ENCODE measurements at places on chromosomes 1 and 21.
A peak's percentile ranks its signal among the peaks of the same experiment; 100 is the strongest.

DNA sequence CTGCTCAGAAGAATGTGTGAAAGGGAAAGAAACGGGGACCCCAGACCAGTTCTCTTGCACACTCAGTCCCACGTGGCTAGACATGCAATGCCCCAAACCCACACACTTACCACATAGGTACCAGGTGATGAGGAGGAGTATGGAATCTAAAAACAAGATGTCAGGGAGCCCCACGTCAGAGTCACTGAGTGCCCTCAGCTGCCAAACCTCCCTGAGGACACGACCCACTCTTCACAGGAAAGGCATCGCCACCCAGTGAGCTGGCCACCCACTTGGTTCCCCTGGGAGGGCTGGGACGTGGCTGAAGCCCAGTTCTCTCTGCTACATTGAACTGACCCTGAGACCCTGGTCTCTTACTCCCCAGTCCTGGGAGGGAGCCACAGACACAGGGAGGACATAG lies 41.4 kb downstream of the MRPL37 start:
- DNase-seq, result no peak

GRCh38 chr1:212359794-212360479 lies 54.7 kb downstream of the PACC1 start:
- no peak for DNase-seq

DNA sequence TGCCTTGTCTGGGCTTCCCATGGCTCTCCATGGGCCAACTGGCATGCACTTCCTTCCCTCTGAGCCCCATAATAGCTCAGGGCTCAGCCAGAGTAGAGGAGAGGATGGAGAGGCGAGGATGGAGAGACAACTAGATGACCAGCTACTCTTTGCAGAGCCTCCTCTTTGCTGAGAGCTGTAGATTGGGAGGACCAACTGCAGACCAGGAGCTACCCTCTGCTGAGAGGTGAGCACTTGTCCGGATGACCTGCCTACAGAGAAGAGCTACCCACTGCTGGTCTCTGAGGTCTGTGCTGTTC lies 58.0 kb upstream of the ETV3 start:
- DNase-seq, result no peak

GRCh38 chr1:24450316-24450715 lies 34.7 kb downstream of the NIPAL3 start:
- no peak for DNase-seq

- no peak for DNase-seq
Measured at GRCh38 chr1:169081503-169082123, 24.9 kb upstream of the ATP1B1 start.

GRCh38 chr1:21082073-21082472 lies 94.6 kb downstream of the EIF4G3 start:
- DNase-seq, result peak; percentile 54

- DNase-seq, result peak; percentile 81
Measured at GRCh38 chr1:109667452-109668122, at the start of gene GSTM2. Gene GSTM2 (plus strand): TSS chr1:109668057. CDS start chr1:109668116, 59 bp downstream.

GRCh38 chr1:156102633-156103511 lies 11.6 kb upstream of the LMNA start:
- DNase-seq, result peak; percentile 69

- DNase-seq, result peak; percentile 93
Measured at GRCh38 chr21:28745131-28746016, 247.3 kb downstream of the LTN1 start.

- no peak for DNase-seq
Measured at GRCh38 chr21:16363518-16363917, 633.7 kb downstream of the USP25 start.

DNA sequence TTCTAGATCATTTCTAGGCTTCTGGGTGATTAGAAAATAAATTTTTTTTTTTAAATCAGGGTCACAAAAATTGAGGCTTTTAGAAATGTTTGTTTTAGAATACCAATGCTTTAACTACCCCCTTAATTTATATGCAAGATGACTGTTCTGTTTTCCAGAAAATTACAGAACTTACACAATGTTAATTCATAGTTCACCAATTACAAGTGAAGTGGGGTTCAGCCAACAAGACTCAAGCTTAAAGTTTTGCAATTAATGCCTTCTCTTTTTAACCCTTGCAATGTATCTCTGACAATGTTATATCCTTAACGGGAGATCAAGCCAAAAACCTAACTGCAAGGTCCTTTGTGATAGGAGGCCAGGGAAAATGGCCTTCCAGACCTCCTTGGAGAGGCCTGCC lies 5.6 kb downstream of the PRELP start:
- peak; percentile 50 for DNase-seq

- peak; percentile 79 for DNase-seq
Measured at GRCh38 chr1:9438431-9439073, 100.7 kb upstream of the SLC25A33 start.

GRCh38 chr1:236095705-236096520 lies 31.0 kb upstream of the NID1 start:
- DNase-seq, result no peak

- peak; percentile 73 for DNase-seq
Measured at GRCh38 chr1:155970531-155971167, 7.7 kb downstream of the ARHGEF2 start.

DNA sequence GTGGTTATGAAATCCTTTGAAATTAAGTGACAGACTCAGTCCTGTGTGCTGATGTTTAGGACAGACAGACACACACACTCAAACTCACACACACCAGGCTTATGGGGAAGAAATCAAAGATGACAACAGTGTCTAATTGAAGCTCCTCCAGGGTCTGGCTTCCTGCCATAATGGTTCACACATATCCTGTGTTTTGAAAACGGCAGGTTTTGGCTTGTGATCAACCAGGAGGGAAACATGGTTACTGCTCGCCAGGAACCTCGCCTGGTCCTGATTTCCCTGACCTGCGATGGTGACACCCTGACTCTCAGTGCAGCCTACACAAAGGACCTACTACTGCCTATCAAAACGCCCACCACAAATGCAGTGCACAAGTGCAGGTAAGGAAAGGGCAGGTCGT lies 4.6 kb downstream of the MTARC1 start:
- DNase-seq, result no peak

DNA sequence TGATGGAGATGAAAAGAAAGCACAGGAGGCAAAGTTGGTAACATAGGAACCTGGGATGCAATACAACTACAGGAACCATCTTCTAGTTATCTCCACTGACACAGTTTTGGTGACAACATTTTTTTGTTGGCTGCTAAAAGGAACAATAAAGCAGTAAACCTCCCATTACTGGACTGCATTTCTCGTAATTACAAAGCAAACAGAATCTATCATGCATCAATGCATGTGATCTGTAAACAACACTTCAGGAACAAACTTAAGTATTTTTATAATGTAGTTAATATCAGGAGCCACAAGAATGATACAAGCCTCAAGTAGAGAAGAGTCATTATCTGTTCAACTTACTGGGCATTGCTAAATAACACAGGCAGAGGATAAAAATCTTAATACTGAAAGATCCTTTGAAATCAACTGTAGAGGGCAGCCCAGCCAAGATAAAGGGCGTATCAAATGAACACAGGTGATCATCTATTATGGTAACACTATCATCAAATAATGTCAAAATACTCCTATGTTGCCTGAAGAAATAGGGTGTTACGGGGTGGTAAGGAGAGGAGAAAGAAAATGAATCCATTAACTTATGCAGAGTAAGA lies 193.3 kb downstream of the EIF4G3 start:
- DNase-seq, result no peak

GRCh38 chr1:207069061-207069460 lies 16.0 kb downstream of the PFKFB2 start:
- no peak for DNase-seq

DNA sequence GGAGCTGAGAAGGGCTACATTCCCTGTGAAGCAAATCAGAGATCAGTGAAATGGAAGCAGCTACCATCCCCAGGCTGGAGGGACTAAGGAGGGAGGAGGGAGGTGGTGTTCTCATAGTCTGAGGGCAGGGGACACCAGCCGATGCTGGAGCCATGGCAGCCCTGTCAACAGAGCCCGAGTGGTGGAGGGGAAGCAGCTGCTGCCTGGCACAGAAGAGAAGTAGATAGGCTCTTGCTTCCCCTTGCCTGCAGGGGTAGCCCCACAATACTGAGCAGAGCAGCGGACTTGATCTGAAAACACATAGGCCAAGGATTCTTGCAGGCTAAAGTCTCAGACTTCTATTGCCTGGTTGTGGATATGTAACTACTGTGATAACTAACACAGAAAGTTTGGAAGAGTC lies 255.1 kb downstream of the FGGY start:
- DNase-seq, result no peak

- DNase-seq, result no peak
Measured at GRCh38 chr1:28936094-28936493, 21.7 kb downstream of the EPB41 start.

GRCh38 chr1:205275916-205276688 lies 45.4 kb downstream of the NUAK2 start:
- no peak for DNase-seq

DNA sequence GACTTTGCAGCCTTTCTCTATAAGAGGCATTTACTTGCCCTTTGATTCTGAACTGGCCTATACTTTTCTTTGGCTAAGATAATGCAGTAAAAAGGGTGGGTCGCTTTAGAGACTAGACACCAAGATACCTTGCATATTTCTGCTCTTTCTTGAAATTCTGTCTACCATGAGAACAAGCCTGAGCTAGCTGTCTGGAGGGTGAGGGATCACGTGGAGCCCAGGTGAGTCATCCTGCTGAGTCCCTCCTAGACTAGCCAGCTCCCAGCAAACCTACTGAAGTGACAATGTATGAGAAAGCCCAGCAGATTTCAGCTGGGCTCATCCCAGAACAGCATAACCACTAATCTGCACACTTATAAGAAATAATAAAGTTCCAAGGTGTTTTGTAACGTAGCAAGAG lies 408.0 kb upstream of the KAZN start:
- no peak for DNase-seq

DNA sequence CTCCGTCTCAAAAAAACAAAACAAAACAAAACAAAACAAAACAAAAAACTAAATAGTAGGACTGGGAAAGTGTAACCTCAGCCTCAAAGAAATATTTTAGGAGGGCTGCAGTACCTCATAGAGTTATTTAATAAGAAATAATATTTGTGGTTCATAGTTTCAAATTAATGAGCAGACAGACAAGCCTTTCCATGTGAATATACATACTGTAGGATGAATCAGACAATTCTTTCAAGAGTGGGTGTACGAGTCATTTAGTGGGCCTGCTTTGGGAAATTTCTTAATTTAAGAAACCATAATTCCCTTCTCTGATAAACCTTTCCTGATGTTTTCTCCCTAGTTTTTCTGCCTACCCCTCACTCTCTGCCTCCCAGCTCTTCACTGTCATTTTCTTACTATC lies 52.5 kb downstream of the CDC14A start:
- peak; percentile 51 for DNase-seq

DNA sequence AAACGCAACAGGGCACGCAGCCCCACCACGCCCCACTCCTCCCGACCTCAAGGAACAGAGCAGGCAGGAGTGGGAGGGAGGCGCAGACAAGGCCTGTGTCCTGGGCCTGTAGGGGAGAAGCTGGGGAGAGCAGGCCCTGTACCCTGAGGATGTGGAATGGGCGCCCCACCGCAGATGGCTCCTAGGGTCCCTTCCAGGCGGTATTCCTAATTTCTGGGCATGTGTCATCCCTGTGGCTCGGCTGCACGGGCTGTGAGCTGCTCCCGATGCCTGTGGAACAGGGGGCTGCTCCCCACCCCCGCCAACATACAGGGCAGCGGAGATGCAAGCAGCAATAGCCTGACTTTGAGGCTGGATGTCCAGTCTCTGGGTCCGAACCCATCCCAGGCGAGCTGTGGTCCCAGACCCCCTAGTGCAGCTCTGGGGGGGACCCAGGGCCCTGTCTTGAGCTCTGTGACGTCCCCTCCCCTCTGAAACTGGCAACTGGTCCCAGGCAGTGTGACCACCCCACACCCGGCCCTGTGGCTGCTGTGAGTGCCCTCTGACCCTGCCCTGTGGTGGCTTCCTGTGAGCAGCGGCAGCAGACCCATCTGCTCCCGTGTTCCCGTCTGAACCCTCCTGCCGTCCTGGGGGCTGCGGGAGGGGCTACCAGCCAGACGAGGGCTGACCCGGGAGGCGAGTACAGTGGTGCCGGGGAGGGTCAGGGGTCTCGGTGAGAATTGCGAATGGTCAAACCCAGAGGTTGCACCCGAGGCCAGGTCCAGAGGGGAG lies 13.9 kb upstream of the COL6A2 start:
- no peak for DNase-seq

GRCh38 chr1:9121496-9122409 lies 7.1 kb downstream of the GPR157 start:
- DNase-seq, result no peak

- no peak for DNase-seq
Measured at GRCh38 chr1:6491966-6492365, 499 bp upstream of the PLEKHG5 start.

DNA sequence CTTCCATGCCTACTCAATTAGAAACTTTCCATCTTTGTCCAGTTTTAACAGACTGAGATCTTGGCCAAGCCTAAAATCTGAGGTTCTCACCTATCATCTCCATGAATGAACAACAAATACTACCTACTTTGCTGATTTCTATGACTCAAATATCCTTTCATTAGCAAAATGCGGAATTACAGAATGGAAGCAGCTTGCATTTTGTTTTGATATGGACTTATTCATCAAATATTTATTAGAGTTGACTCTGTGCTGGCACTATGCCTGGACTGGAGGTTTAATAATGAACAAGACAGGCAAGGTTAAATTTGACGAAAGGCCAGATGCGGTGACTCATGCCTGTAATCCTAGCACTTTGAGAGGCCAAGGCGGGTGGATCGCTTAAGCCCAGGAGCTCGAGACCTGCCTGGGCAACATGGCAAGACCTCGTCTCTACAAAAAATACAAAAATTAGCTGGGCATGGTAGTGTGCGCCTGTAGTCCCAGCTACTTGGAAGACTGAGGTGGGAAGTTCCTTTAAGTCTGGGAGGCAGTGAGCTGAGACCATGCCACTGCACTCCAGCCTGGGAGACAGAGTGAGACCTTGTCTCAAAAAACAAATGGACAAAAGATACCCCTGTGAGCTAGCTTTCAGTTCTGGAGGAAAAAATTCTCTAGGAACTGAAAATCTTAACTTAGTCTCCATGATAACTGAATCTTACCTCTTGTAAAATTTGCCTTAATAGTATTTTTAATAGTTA lies 29.4 kb upstream of the SOD1 start:
- peak; percentile 13 for DNase-seq

GRCh38 chr1:60421965-60422364 lies 348.4 kb upstream of the C1orf87 start:
- DNase-seq, result no peak

- no peak for DNase-seq
Measured at GRCh38 chr1:23889074-23889473, 21.0 kb upstream of the FUCA1 start.

DNA sequence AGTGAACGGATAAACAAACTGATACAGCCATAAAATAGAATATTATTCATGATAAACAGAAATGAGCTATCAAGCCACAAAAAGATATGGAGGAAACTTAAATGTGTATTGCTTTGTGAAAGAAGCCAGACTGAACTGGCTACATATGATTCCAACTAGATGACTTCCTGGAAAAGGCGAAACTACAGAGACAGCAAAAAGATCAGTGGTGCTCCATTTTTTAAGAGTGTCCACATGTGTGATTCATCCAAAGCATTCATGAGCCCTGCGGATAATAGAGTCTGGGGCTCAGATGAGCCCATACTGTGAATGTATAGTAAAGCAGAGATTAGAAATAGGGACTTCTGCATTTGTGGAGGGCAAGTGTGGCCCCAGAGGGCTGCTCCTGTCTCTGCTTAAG lies 7.8 kb upstream of the TMEM222 start:
- no peak for DNase-seq

- no peak for DNase-seq
Measured at GRCh38 chr1:221118176-221118937, 239.1 kb downstream of the HLX start.

GRCh38 chr1:68196676-68197075 lies 35.6 kb downstream of the WLS start:
- DNase-seq, result no peak

GRCh38 chr1:153478047-153478691 lies 17.7 kb upstream of the S100A7 start:
- no peak for DNase-seq

Measured in AG10803 (cell line).